ENCODE measurements at places on chromosomes 2 and 18.

- no peak for DNase-seq
Observed at GRCh38 chr18:74146756-74147155, 878 bp downstream of the FBXO15 start.

- DNase-seq: no peak
Observed at GRCh38 chr2:2683606-2684224, 352.6 kb upstream of the MYT1L start.

DNA sequence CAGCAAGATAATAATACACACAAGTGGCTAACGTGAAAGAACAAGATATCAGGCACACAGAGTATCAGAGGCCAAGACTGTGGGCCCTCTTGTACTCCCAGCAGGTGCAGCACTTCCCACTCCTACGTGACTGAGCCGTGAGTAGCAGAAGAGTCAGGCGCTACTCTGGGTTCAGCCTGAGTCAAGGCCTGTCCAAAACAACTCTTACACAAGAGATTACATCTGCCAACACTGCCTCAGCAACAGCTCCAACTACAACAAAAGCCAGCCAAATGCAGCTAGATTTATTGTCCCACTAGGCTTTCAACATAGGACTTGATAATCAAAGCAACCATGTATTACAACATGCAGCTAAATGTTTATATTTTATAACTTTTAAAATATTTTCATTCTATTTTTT, 56.2 kb downstream of the ITSN2 start:
- DNase-seq: no peak

DNA sequence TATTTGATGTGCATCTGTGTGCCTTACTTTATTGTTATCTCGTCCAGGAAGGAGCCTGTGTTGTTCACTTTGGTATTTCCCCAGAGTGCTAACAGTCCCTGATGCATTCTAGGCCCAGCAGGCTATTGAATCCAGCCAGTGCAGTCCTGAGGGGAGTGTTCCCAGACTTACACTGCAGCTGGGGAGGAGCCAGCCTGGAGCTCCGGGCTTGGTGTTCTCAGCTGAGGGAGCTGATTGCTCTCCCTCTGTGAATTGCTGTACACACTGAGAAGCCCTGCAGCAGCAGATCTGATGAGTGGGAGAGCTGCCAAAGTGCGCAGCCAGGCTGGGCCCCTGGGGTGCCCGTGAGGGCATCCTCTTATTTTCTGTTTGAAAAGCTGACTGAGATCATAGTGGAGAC, 159.2 kb downstream of the GALNT3 start:
- DNase-seq: peak; percentile 73

GRCh38 chr2:38925982-38926381, 36.3 kb downstream of the ARHGEF33 start:
- no peak for DNase-seq

- DNase-seq: no peak
Observed at GRCh38 chr18:10475276-10475653, 20.8 kb downstream of the APCDD1 start.

DNA sequence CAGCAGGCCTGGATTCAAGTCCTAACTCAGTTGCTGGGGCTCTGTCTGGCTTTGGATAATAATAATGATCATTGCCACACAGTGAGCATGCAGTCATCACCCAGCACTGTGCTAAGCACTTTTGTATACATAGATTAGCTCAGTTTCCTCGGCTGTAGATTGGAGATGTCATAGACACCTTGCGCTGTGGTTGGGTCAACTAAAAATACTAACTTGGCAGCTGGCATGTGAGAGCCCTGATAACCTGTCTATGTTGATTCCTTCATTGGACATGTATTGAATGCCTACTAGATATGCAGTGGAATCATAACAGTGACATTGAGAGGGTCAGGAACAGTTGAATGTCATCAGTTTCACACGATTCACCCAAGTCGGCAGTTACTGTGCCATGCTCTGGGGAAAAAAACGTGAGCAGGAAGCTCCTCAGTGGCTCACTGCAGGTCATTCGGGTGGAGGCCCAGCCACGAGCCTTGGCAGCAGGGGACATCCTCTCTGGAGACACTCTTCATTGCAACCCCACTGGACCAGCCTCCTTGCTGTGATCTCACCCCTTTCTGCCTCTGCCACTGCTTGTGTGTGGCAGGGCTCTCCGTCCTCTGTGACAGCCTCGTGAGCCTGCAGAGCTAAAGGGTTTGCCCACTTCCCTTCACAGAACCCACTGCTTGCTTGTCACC, 85.3 kb downstream of the NPAS2 start:
- no peak for DNase-seq

DNA sequence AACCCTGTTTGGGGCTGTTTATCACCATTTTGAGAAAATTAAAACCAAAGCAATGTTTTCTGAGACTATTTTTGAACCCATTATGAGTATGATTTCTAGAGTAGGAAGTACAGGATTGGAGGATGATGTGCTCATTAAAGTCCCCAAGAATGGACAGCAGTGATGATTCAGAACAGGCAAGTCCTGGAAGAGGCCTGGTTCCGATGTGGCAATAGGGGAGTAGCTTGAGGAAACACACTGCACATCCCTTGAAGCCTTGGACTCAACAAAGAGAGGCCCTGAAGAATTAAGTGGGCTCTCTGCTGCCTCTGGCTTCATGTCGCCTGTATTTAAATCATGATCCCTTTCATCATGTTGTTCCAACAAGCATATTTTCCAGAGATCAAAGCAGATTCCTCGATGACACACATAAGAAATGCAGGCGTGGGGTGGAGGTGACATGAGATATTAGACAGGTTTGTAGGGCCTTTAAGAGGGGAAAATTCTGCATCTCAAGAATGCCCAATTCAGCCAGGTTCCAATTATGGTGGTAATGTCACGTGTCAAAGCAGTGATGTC, 242.2 kb downstream of the FHOD3 start:
- DNase-seq: no peak

GRCh38 chr18:49112664-49113063, 161.9 kb upstream of the SMAD7 start:
- DNase-seq: no peak
